ENCODE measurements at places on chromosomes 7 and 10.
A peak's percentile ranks its signal among the peaks of the same experiment; 100 is the strongest.

GRCh38 chr10:71939861-71940474 is 24.2 kb upstream of the CHST3 start:
- no peak for DNase-seq

- no peak for DNase-seq
These were observed 34.6 kb upstream of the PDSS1 start for GRCh38 chr10:26662864-26663263.

GRCh38 chr7:47815867-47816266 is 132.4 kb downstream of the PKD1L1 start:
- no peak for DNase-seq

DNA sequence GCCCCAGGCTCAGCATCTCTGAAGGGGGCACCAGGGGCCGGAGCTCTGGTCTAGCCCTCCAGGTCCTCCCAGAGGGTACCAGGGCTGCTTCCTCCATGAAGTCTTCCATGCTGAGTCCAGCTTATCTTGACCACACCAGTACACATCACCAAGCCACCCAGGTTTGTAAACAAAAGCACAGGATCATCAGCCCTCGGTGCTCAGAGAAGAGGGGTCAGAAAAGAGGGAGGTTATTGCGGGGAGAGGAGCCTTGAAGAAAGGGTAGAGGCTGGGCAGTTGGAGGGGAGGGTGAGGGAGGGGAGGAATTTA is 23.9 kb downstream of the AQP1 start:
- no peak for DNase-seq

DNA sequence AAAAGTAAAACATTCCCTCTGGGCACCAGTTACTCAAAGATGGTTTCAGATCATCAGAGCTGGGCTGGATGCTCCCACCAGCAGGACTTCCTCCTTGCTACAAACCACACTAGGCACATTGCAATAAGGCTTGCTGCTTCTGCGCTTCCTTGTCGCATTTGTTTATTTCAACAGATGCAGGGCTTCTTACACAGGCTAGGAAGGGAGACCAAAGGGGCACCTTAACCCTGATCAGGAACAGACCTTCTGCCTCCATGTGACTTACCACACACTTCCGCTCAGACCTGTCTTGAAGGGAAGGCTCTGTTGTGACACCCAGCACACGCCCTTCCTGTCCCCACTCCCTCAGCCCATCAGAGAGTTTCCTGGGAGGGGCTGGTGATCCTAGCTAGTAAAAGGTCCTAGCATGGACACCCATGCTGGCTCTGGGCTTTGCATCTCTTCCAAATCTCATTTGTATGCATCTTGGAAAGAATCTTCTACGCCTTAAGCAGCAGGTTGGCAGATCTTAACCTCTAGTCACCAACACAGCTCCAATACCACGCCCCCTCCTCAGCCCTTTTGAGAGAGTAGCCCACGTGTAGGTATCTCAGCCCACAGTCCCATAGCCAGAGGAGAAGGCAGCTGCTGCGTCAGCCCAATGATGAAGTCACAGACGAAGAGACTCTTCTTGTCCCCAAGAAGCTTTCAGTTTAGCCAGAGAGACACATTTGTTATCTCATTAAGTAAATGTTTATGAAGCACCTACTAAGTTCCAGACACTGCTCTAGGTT is 47.1 kb upstream of the SVIL start:
- DNase-seq, result peak; percentile 14

GRCh38 chr10:99346247-99346646 is 17.1 kb downstream of the CNNM1 start:
- no peak for DNase-seq

- no peak for DNase-seq
These were observed 57.3 kb downstream of the CHCHD3 start for GRCh38 chr7:133024596-133024995.

- no peak for DNase-seq
These were observed 371.5 kb upstream of the MYO3A start for GRCh38 chr10:25562547-25562946.

GRCh38 chr7:6442114-6442513 is 5.6 kb downstream of the DAGLB start:
- no peak for DNase-seq

DNA sequence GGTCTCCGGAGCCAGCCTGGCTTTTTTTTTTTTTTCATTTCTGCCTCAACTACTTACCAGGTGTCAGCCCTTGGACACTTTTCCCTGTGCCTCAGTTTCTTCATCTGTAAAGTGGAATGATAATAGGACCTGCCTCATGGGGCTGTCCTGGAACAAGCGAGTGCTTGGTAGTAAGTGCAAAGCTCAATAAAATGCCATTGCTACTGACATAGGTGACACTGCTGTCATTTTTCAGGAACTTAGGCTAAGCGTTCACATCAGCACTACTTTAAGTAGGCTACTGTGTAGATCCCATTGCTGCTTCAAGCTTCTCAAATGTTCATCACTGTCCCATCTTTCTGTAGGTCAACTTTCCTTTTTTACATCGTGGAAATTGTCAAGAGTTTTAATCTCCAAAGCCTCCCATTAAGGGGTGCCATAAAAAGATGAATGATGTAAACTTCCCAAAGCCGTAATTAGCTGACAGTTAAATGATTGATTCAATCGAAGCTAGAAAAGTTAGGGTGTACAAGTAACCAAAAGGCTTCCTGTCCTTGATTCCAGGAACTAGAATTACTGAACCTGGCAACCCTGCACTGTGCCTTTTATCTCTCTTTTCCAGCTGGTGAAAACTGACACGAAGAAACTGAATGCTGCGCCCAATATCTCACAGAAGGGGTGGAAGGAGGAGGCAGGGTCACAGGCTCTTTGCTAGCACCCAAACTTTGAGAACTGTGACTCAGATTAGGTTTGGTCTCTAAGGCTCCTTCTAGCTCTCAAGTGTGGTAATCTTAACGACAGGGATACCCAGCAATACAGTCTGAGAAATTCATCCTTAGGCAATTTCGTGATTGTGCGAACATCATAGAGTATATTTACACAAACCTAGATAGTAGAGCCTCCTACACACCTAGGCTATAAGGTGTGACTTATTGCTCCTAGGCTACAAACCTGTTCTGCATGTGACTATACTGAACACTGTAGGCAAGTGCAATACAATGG is 861 bp upstream of the USP6NL start:
- DNase-seq, result no peak

- DNase-seq, result no peak
These were observed 200.3 kb downstream of the DNAJB6 start for GRCh38 chr7:157537056-157537455.

- DNase-seq, result no peak
These were observed 60.8 kb upstream of the GPR158 start for GRCh38 chr10:25114036-25114411.

DNA sequence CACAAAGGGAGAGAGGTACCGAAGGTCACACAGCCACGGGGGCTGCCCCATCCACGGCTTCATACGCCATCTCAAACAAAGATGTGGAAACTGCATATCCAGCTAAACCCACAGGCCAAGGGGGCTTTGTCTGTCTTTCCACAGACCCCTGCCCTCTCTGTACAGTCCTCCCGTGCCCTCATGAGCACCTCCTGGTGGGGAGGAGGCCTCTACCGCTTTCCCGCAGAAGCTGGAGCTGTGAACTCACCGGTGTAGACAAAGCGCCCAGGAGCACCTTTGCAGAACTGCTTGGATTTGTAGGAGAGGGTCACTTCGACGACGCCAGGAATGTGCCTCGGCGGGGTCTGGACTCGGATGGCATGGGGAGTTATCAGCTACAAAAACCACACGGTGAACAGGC is 97.2 kb downstream of the EBF3 start:
- DNase-seq, result no peak

DNA sequence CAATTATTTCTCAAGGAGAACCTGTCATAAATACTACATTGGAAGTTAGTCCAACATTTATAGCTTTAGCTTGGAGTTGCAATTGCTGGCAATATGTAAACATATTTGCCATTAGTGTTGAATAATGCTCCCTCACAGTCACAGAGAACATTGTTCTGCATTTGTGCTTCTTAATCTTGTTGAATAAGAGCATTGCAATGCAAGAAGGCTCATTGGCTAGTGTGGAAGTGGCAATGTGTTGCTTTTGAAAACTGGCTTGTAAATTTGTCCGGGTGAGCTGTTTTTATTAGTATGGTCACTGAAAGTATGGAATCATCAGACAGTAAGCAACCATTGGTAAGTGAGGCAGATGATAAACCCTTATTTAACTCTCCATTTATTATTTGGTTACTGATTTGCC is 47.7 kb upstream of the MBL2 start:
- DNase-seq, result no peak

DNA sequence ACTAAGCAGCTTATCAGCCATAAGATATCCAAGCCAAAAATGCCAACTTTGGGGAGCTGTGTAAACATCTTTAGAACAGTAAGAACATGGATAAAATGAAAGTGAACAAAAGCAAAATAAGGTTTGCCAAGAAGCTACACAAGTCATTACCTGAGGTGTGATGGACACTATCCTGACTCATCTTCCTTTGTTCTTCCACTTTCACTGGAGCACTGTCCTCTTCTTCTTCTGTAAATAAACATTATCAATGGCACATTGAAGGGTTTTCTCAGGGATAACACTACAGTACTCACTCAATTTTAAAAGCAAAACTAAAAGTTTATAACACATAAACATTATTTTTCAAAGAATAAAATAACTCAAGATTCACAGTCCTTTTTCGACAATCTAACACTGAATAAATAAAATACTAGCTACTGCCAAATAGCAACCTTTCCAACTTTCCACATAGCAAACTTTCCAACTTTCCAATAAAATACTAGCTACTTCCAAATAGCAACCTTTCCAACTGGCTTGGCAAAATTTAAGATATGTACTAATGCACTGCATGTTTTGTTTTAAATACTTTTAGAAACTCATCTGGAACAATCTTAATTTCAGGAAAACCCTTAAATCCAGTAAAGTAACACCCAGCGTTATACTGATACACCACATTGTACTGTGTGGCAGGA is 174.1 kb downstream of the SKAP2 start:
- no peak for DNase-seq

DNA sequence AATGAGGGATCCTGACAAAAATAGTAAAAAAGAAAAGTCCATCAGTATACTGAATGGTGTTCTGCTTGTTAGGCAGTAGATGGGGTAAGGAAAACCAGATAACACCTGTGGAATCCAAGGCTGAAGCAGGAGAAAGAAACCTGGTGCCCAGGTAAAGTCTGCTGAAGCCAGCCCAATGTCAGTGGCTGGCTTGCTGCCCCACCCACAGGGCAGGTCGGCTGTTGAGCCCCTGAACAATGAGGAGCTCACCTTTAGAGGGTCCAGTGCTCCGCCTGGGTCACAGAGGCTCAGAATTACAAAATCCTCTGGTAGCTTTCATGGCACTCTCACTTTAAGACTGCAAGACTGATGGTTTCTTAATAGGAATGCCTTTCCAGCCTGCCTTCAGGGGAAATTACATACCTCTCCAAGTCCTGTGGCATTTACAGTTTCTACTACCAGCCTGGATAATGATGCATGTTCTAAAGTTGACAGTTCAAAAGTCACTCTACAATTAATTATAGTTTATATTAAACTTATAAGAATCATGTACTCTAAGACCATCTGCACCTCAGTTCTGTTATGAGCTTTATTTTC is 23.8 kb downstream of the DHX32 start:
- no peak for DNase-seq

DNA sequence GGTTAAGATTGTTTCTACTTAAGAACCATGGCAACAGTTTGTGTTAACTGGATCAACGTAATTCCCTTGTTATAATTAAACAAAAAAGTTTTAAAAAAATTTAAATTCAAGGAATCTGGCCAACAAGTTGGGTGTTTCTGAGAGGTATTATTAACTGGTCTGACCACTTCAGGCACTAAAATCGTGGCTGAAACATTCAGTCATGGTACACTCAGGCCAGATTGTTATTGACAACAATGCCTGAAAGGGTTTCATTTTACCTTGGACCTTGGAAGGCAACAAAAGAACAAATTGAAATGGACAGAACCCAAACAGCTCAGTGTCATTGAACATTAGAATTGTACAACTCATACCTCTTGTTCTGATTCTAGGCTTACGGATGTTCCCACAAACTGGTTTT is 103.3 kb upstream of the ARMC3 start:
- no peak for DNase-seq

GRCh38 chr7:20929199-20929598 is 142.5 kb upstream of the SP8 start:
- no peak for DNase-seq

- no peak for DNase-seq
These were observed 112.8 kb upstream of the CARD11 start for GRCh38 chr7:3156508-3156907.

DNA sequence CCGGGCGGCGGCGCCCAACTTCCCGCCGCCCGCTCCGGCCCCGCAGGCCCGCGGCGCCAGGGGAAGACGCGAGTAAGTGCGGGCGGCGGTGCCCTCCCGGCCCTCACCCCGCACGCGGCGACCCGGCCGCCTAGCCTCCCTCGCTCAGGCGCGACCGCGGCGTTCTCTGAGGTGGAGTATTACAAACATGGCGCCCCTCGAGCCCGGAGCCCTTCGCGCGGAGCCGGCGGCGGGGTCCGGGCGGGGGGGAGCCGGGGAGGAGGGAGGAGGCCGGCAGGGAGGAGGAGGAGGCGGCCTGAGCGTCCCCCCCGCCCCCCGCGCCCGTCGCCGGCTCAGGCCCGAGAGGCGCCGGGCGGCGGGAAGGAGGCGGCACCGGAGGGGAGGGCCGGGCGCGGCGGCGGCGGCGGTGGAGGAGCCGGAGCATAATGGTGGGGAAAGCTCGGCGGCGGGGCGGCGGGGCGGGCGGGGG is at the start of gene ZMYND11:
TSS of gene ZMYND11 (plus strand) at position 324 of the 469 bp plus-strand sequence. CDS start 44,558 bp downstream, outside the sequence.
- DNase-seq, result peak; percentile 49

- DNase-seq, result no peak
These were observed 89.3 kb downstream of the GRK5 start for GRCh38 chr10:119296703-119297102.

DNA sequence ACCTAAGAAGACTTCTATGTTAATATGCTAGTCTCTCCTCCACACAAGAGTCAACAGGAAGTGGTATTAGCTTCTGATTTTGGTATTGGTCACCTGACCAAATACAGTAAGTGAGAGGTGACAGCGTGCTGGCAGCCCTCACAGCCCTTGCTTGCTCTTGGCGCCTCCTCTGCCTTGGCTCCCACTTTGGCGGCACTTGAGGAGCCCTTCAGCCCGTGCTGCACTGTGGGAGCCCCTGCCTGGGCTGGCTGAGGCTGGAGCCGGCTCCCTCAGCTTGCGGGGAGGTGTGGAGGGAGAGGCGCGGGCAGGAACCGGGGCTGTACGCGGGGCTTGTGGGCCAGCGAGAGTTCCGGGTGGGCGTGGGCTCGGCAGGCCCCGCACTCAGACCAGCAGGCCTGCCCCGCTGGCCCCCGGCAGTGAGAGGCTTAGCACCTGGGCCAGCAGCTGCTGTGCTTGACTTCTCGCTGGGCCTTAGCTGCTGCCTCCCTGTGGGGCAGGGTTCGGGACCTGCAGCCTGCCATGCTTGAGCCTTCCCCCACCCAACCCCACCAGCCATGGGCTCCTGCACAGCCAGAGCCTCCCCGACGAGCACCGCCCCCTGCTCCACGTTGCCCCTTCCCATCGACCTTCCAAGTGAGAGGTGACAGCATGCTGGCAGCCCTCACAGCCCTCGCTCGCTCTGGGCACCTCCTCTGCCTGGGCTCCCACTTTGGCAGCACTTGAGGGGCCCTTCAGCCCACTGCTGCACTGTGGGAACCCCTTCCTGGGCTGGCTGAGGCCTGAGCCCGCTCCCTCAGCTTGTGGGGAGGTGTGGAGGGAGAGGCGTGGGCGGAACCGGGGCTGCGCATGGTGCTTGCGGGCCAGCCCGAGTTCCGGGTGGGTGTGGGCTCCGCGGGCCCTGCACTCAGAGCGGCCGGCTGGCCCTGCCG is 4.2 kb upstream of the ACSL5 start:
- DNase-seq, result no peak
